Activated CD4-positive, alpha-beta T cell treated with anti-CD3 and anti-CD28 coated beads for 24 hours (primary cell): ENCODE measurements at places on chromosomes 2 and 18.

DNA sequence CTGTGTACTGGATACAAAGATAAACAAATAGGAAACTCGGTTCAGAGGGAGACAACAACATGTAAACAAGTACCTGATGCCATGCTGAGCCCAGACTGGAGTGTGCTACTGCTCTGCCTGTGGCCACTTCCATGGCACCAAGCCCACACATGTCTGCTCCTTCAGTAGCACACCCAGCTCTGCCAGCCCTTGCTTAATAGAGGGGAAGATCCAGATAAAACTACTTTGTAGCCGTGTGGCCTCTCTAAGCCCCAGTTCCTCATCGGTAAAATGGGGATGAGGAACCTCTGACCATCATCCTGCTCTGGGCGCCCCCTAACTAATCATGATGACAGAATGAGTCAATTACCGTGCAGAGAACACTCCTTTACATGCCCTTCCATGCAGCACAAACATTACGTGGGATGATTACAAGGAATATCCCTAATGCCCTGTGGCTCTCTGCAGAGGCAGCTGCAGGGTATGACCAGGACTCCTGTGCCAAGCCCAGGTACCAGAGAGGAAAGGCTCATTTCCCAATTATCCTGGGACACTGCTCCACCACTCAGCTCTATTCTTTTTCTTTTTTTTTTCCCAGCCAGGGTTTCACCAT lies 34.9 kb downstream of the DNMT3A start:
- DNase-seq: no peak

DNA sequence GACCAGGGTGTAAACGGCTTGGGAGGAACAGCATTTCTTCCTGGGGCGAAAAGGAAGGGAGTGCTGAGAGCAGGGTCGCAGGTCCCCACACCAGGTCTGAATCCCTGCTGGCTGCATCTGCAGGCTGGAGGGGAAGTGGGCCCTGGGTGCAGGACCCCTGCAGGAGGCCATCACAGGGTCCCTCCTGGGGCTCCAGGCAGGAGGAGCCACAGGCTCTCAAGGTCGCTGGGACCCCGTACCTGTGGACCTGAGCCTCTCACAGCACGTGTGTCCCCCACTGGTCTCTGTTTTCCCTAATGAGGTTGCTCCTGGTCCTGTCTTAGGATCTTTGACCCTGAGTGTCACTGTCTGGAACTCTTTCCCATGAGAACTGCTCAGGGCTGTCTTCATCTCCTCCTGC lies 147.8 kb upstream of the ZNF236 start:
- DNase-seq: no peak

GRCh38 chr2:62284980-62285379 lies 89.1 kb downstream of the B3GNT2 start:
- DNase-seq: no peak

DNA sequence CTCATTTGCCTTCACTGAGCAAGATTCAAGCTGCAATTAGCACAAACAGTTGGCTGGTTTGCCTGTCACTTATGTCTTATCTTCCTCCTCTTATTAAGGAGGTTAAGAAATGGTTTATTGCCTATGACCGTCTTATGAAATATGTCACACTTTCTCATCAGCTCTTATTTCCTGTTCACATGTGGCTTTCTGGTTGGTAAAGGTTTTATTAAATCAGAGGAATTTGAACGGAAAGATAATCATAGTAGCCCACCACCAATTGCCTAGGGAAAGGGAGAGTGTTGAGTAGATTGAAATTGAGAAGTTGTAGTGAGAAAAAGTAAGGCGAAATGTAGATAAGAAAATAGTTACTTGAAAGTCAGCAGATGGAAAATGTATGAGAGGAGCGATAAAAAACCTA lies 4.2 kb upstream of the IL1R1 start:
- DNase-seq: no peak

GRCh38 chr2:26875065-26875634 lies 27.2 kb downstream of the DPYSL5 start:
- DNase-seq: no peak

- no peak for DNase-seq
These were observed 118.5 kb downstream of the PRKCE start for GRCh38 chr2:45769854-45770576.

DNA sequence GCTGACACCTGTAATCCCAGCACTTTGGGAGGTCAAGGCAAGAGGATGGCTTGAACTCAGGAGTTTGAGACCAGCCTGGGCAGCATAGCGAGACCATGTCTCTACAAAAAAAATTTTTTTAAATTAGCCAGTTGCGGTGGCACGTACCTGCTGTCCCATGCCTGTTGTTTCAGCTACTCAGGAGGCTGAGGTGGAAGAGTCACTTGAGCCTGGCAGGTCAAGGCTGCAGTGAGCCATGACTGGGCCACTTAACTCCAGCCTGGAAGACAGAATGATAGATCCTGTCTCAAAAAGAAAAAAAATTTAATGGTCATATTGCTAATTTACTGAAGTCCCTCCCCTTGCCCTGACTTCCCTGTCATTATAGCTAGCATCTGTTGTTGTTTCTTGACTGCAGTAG lies 112.6 kb downstream of the ARHGAP28 start:
- no peak for DNase-seq

GRCh38 chr2:240278661-240279060 lies 138.2 kb upstream of the OTOS start:
- DNase-seq: no peak

DNA sequence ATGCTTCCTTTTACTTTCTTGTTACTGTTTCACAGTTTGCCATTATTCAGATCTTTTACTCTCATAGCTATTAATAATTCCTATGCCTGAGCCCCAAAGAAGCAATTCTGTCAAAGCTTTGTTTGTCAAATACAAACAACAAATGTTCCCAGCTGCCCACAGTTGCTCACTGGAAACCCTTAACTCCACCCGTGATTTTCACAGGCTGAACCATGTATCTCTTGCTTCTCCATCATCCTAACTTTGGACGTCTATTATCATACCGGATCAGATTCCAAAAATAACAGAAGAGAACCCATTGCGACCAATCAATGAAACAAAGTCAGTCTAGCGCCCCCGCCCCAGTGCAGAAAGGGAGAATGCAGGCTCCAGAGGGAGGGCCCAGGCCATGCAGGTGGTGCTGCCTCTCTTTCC lies 24.2 kb downstream of the COLEC12 start:
- no peak for DNase-seq

GRCh38 chr2:58032016-58032763 lies 14.4 kb upstream of the VRK2 start:
- DNase-seq: no peak

DNA sequence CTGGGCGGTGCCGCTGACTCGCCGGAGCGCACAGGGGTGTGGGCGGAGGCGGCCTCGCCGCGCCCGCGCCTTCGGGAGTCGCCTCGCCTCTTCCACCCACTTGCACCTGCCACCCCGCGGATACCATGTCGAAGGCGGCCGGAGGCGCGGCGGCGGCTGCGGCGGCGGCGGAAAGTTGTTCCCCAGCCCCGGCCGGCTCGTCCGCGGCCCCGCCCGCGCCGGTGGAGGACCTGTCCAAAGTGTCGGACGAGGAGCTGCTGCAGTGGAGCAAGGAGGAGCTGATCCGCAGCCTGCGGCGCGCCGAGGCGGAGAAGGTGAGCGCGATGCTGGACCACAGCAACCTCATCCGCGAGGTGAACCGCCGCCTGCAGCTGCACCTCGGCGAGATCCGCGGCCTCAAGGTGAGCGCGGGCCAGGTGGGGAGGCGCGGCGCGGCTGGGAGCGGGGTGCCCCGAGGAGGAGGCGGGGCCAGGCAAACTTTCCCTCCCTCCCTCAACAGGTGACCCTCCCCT lies 766 bp downstream of the CCDC85A start:
- DNase-seq: no peak

GRCh38 chr18:10194592-10194991 lies 259.8 kb upstream of the APCDD1 start:
- no peak for DNase-seq

DNA sequence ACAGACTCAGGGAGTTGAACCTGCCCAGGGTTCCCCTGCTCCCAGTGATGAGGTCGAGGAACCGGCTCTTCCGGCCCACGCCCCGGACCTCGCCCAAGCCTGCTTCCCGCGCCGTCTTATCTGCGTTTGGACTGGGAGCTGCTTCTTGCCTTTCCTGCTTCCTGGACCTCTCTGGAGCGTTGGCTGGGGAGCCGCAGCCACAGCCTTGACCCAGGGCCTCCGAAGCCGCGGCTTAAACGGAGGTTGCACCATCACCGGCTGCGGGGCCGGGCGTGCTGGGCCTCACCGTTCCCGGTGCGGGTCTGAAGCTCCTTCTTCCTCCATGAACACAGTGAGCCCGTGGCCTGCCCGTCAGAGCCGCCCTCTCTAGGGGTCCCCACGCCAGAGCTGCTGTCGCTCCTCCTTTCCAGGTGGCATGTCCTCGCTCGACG lies 13.3 kb downstream of the NTSR2 start:
- DNase-seq: no peak

GRCh38 chr2:128594953-128595677 lies 276.4 kb upstream of the HS6ST1 start:
- no peak for DNase-seq

DNA sequence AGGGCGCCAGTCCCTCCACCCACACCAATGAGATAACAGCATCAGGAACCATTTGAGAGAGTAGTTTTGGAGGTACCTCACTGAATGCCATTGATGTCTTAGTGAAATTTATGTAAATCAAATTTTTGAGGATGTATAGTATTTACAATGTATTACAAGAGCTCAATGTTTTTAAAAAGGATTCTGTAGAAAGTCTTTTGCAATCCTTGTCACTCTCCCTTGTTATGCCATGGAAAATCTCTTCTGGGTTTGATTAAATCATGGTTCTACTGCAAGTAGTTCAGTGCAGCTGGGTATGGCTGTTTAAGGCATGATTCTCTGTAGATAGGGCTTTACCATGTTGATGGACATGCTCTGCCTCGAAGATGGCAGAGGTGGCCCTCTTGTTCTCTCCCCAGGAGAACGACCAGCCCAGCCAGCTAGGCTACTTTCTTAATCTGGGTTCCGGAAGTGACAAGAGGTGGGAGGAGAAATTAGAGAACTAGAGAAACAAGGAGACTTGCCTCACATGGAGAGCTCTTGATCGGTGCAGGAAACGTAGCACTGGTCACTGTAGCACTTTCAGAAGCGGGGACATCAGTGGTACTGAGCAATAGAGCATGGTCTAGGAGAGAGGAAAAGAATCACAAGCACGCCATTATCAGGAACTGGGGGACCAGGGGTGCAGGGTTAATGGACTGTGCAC lies 202.7 kb downstream of the CLIP4 start:
- no peak for DNase-seq

- no peak for DNase-seq
These were observed 25.8 kb downstream of the KCNJ3 start for GRCh38 chr2:154724194-154724797.

DNA sequence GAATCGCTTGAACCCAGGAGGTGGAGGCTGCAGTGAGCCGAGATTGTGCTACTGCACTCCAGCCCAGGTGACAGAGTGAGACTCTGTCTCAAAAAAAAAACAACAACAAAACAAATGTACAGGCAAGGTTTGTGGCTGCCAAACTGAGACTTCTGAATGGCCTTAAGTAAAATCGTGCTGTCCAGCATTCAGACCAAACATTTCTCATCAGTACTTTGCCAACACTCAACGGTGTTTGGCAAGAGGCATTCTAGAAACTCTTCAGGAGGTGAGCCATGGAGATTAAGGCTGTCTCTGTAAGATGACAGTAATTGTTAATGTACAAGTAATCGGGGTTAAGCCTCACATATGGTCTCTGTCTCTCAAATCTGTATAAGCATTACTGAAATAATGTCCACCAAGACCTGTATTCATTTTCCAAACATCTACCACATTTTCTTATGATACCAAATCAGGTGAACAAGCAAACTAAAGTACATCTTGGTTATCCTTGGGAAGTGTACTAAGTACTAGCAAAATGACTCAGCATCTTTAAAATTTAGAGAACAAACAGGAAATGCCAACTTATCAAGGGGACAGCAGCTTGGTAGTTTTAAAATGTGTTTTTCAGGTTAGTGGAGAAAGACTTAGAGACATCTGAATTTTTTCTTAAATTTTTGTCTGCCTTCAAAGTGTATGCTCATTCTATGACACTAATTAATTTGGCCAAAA lies 29.3 kb downstream of the SERPINE2 start:
- no peak for DNase-seq

- no peak for DNase-seq
These were observed 48.0 kb upstream of the ANXA4 start for GRCh38 chr2:69693775-69694450.

DNA sequence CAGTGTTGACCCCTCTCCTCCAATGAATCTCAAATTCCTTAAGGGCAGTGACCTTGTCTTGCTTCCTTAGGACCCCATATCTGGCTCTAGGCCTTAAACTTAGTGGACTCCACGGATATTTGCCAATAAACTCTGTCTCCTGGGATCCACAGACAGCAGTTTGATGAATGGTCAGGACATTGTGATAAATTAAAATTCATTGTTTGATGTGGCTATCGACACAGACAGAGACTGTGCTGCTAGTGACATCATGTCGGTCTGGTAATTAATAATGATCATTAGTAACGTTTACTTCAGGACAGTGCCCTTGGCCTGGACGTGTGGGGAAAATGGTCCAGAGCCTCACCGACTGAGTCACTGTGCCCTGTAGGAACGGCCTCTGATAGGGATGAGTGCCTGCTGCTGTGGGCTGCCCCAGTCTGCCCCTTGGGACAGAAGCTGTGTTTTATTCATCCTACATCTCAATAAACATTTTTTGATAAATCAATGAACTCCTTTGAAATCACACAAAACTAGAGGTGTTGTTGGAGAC lies 5.2 kb upstream of the SLC35F6 start:
- DNase-seq: no peak

DNA sequence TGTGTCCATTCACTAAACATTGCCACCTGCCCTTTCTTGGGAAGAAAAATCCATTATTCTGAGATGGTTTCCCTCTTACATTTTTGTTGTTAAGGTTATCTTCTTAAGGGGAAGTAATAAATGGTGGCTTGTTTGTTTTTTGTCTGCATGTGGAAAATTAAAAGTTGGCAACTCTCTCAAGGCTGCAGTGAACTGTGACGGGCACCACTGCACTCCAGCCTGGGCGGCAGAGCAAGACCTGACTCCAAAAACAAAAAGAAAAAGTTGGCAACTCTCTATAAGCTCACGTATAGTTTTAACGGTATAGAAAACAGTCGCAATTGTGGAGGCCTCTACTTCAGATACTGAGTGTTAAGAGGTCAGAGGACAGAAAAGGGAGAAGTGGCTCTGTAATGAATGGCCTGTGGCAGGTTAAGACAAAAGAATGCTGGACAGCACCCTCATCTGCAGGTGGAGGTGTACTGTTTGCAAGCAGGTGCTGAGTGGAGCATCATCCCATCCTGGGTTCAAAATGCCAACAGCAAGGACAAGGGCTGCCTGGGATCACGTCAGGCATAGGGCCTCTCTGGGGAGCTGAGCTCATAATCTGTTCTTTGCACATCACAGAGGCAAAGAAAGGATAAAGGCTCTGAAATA lies 16.7 kb downstream of the L3MBTL4 start:
- no peak for DNase-seq
